ENCODE measurements at places on chromosomes 16 and 17.
A peak's percentile ranks its signal among the peaks of the same experiment; 100 is the strongest.

GRCh38 chr16:87734644-87735043 lies 31.1 kb downstream of the KLHDC4 start:
- DNase-seq = no peak

DNA sequence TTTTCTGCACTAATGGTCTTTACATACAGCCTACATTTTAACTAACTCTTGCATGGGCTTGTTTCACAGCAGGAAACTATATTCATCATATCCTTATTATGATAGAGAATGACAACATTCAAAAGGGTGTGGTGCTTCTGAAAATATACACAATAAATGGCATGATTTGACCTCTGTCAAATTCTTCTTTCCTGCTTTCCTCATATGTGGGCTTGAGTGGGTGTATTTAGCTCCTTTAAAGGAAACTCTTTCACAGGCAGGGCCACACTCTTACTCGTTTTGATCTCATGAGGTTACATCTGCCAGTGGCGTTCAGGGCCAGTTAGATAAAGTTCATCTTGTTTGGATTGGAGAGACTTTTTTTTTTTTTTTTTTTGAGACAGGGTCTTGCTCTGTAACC lies 6.1 kb downstream of the SLC35G3 start:
- DNase-seq = no peak

- no peak for DNase-seq
Observed at GRCh38 chr17:29575511-29576213, 7.2 kb downstream of the TP53I13 start.

- no peak for DNase-seq
Observed at GRCh38 chr16:74561626-74562025, 45.3 kb downstream of the GLG1 start.

GRCh38 chr16:89473791-89474414 lies 16.5 kb downstream of the ANKRD11 start:
- no peak for DNase-seq

DNA sequence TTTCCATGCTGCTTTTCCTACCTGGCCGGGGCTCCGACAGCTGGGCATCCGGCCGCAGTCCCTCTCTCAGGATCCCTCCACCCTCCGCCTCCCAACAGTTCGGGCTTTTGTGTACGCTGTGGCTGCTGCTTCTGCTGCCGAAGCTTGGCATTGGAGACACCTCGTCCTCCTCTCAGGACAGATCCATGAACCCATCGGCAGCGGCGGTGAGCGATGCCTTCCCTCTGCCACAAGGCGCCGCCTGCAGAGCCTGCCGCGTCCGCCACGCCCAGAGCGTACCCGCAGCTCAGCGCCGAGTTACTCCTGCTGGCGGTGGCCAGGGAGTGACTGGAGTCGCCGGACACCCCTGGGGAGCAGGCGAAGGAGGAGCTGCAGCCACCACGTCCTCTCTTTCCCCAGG lies 2032.8 kb downstream of the TP53TG3F start:
- no peak for DNase-seq

GRCh38 chr17:44408786-44409185 lies 19.3 kb upstream of the ITGA2B start:
- no peak for DNase-seq

DNA sequence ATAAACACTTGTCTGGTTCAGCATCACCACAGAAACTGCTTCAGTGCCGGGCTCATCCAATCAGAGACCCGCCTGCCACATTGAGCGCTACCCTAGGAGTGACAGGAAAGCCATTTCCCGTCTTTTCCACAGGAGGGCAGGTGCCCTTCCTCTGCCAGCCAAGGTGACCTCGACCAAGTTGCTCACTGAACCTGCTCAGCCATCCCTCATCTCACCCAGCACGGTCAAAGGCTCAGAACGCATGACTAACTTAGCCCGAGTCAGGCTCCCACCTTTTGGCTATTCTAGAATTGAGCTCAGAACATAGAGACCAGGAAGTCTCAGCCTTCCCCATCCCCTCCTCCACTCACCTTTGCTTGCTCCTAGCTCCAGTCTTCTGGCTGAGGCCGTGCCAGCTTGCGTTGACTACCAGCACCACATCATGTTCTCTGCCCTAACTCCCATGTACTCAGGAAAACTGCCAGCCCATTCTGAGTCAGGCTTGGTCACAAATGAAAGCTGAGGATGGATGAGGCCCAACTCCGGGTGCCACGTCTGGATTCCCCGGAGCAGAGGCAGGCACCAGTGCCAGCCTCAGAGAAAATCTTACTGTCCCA lies 15.6 kb downstream of the MRPS23 start:
- no peak for DNase-seq

GRCh38 chr17:81393684-81394376 lies 1.4 kb upstream of the BAHCC1 start:
- DNase-seq = peak; percentile 91

- DNase-seq = no peak
Observed at GRCh38 chr16:78742501-78743283, 643.2 kb downstream of the WWOX start.

DNA sequence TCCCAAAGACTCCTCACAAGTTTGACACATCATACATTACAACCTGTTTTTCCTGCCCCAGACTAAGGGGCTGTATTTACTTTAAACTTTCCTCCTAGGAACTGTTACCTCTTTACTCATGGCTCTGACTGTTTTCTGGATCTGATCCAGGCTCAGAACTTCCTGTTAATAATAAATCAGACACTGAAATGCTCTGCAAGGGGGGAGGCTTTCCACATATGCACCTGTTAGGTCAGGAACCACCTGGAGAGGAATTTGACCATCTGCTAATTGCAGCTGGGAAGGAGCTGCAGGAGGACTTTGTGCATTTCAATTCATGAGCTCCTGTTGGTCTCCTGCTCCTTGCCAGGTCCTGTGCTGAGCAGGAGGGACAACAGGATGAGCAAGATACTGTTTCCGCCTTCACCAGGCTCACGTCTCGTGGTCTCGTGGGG lies 476.9 kb upstream of the CDH5 start:
- no peak for DNase-seq

- no peak for DNase-seq
Observed at GRCh38 chr17:78361225-78361701, 1.4 kb upstream of the SOCS3 start.

GRCh38 chr17:74825952-74826719 lies 33.5 kb downstream of the GRIN2C start:
- DNase-seq = no peak

- DNase-seq = no peak
Observed at GRCh38 chr16:31110106-31111034, 2.2 kb downstream of the BCKDK start.

DNA sequence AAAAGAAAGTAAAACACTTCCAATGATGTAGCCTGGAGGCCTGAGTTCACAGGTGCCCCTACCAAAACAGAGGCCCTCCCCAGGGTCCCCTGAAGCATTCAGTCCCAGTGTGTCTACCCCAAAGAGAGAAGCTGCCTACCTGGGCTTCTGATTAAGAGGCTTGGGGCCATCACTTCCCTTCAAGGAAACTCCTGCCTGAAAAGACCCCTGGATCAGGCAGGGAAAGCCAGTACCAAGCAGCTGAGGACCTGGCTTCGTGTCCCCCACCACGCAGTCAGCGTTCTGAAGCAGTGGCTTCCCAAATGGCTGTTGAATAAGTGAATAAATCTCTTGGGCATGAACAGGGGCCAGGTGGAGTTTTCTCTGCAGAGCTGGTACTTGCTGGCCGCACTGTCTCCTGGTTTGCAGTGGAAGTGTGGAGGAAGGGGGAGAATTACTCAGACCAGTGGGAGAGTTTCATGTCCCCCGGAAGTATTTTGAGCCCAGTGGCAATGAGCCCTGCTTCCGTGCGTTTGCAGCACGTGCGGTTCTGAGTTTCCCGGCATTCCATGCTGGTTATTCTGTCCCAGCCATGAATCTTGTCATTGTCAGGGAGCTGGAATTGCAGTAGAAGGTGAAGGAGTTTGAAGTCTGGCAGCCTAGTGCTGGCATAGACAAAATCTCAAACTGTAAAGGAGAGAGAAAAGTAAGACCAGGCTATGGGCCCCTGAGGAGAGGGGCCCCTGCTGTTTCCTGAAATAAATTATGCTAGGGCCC lies 27.0 kb downstream of the RMI2 start:
- no peak for DNase-seq

GRCh38 chr16:81688182-81688581 lies 90.9 kb upstream of the PLCG2 start:
- DNase-seq = no peak

GRCh38 chr17:55661963-55662834 lies 60.5 kb downstream of the TMEM100 start:
- DNase-seq = no peak

- DNase-seq = peak; percentile 17
Observed at GRCh38 chr17:4789701-4789950, 862 bp downstream of the GLTPD2 start.

GRCh38 chr17:55264278-55264644 lies 499 bp upstream of the HLF start:
- DNase-seq = peak; percentile 18

DNA sequence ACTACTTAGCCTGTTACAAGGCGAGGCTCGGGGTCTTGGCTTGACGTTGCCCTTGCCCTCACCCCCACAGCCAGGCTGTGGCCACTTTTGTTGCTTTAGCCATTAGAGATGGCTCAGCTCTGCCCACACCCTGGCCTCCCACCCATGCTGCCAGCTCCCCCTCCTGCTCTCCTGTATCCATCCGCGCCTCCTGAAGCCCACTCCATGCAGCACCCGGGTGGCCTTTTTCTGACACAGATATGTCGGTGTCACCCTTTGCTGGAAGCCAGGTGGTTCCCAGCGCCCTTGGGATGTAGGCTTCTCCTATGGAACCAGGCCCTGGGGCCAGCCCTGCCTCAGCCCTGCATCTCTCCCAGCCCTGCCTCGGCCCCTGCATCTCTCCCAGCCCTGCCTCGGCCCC lies 9.7 kb downstream of the TSC2 start:
- no peak for DNase-seq

- no peak for DNase-seq
Observed at GRCh38 chr17:2825253-2825970, 29.2 kb downstream of the RAP1GAP2 start.

DNA sequence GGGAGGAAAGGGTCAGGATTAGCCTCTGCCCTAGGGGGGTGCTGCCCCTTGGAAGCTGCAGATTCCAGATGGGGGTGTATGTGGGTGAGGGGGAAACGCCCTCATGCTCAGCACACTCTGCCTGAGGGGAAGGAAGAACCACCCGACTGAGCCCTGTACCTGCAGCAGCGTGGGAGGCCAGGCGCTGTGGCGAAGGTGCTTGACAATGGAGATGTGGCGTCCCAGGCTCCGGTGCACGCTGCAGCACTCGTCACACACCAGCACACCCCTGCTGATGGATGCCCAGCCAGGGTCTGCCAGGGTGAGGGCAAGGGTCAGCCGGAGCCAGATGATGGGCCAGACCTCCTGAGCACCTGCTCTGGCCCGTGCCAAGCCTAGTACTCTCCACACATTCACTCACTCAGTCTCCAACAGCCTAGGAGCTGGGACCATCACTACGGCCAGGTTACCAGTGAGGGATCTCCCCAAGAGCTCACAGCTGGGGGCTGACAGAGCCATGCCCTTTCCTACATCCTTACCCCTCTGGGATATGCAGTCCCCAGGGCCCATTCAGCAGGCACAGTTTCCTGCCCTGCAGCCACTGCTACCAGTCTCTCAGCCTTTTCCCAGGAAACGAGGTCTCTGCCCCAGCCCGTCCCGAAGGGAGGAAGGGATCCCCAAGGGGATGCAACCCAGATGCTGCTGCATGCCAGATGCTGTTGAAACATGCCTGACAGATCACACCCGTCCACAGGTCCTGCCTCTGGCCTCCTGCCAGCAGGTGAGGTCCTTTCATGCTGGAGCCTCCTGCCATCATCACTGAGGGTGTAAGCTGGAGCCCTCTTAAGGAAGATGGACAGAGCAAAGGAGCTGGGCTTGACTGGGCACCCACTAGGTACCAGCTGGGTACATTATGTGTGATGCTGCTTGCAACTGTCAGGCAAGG lies 5.9 kb downstream of the GIT1 start:
- DNase-seq = no peak

DNA sequence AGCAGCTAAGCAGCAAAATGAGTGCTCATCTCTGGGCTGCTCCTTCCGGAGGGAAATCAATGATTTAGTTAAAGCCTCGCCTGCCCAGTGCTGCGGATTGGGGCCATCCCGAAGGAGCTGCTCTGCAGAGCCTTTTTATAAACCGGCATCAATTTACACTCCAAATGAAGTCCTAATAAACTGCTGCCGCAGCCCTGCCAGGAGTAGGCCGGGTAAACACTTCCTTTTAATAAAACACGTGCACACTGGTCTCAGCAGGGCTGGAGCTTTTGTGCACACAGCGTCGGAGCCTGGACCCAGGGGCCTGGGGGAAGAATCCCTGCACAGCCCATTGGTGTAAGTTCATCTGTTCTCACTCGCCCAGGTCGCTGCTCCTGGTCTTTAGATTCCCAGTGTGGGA lies 79.6 kb upstream of the HS3ST2 start:
- no peak for DNase-seq

DNA sequence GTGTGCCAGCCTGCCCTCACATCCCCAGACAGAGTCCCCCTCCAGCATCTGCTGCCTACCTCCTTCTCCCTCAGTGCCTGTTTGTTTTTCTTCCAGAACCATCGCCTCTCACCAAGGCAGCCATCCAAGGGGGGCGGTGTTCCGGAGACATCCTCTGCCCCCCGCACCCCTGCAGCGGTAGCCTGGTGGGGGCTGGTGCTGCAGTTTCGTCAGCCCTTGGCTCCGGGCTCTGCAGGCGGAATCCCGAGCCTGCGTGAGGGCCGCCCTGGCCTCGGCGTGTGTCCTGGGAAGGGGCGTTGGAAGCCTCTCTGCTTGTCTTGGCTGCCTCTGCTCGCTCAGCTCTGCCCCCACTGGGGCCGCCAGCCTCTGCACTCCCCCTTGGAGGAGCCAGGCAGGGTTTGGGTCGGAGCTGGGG lies 126.0 kb upstream of the CIBAR2 start:
- DNase-seq = no peak

GRCh38 chr17:10069301-10069700 lies 129.1 kb downstream of the GAS7 start:
- no peak for DNase-seq
